NCI-H460 (cell line): ENCODE measurements at places on chromosomes 12 and 14.

- no peak for DNase-seq
These were observed at the start of gene RIN3 for GRCh38 chr14:92513204-92513965. RIN3 (plus strand) TSS chr14:92513781; CDS start chr14:92513933, 152 bp downstream.

DNA sequence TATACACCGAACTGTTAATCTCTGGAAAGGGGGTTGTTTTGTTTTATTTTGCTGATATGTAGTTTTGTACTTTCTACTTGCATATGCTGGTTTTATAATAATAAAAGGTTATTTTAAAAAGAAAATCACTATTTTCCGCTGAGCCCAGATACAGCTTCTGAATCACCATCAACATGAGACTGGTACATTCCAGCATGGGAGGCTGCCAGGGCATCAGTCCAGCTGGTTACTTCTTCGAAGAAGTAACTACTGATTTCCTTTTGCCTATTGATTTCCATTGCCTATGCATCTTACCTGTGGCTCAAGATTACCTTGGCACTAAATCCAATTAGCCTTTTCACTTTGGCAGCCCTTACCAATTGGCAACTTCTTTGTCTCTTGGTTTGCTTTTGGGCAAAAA, 11.7 kb upstream of the OSBPL8 start:
- DNase-seq = no peak

- no peak for DNase-seq
These were observed 14.3 kb upstream of the GTF2A1 start for GRCh38 chr14:81235096-81235495.

DNA sequence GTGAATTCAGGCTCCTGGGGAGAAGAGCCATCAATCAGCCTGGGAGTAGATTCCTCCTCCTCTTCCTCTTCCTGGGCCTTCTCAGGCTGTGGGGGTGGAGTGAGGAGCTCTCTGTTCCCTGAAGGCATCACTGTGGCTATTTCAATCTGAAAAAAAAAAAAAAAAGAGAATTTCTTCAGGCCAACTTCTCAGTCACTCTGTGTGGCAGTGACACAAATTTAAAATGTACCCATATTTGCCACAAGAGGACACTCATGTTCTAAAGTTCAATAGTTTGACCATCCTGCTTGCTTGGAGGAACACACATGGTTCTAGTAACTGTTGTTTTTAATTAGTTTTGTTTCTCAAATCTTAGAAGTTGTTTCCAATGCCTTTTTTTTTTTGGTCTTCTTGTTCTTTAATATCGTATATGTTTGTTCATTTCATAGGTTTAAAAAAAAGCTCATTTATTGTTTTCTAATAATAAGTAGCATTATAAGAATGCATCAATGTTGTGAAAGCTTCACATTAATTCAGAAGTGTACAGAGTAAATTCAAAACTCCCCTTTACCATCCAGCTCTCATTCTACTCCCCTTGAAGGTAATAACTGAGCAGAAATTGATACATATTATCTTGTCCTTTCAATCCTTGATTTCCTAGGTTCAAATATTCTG, 23.3 kb upstream of the CCER1 start:
- peak; percentile 53 for DNase-seq

DNA sequence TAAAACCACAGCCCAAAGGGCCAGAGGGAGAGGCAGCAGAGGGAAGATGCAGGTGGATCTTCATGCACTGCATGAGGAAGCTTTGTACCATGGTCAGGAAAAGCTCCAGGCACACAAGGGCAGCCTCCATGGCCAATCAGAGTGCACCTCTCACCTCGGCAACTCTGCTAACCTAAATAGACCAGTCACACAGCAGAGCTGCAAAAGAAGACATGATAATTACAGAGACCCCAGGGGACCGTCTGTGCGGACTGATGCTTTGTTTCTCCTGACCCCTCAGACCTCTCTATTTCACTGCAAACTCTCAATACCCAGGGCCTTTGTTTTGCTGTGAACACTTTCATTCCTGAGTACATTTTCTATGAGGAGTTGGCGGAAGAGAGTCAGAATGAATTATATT, 10.7 kb upstream of the TCL1B start:
- DNase-seq = no peak

DNA sequence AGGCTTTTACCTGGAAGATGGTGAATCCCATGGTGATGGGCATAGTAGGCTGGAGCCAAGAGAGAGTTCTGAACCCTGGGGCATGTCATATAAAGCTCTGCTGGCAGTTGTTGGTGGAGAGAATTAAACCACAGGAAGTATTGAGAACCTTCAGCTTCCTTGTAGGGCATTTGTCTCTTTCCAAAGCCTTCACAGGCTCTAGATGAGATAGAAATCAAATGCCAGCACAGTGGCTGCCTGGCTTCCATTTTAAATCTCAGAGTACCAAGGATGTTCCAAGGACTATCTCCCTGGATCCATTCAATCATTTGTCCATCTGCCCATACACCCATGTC, 369.6 kb downstream of the DPF3 start:
- no peak for DNase-seq

GRCh38 chr14:57797160-57797559, 68.7 kb downstream of the SLC35F4 start:
- no peak for DNase-seq

- DNase-seq = no peak
These were observed 22.9 kb downstream of the SPTSSA start for GRCh38 chr14:34439090-34439489.

GRCh38 chr12:122471324-122472226, 29.2 kb downstream of the ZCCHC8 start:
- peak; percentile 80 for DNase-seq
